8988T (cell line): ENCODE measurements at places on chromosomes 6 and 20.

- DNase-seq, result peak; percentile 22
These were observed 46.4 kb upstream of the FERMT1 start for GRCh38 chr20:6169251-6169650.

DNA sequence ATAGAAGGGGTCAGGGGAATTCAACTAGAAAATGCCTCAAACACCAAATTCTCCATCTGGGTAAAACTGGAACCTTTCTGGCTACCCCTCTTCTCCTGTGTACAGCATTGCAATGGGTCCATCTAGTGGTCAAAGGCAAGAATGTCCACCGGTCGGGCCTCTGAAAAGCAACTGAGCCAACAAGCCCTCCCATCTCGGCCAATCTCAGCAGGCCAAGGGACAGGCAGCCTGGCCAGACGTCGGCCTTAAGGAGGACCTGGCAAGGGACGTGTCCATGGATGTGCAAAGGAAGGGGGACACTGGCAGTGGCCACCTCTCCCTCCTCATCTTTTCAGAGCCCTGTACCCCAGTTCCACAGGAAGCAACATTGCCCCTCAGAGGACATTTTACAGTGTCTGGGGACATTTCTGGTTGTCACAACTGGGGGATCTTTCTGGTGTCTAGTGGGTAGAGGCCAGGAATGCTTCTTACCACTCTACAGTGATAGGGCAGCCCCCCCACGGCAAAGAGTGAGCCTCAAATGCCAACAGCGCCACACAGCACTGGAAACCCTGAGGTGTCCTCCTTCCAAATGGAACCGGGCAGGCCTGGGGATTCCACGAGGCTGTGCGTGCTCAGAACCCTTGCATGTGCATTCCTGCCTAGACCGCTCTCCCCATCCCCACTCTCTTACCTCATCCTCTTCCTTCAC, 99.8 kb upstream of the FOXA2 start:
- DNase-seq, result peak; percentile 36

- DNase-seq, result peak; percentile 93
These were observed 622 bp downstream of the SS18L1 start for GRCh38 chr20:62143957-62144825.

DNA sequence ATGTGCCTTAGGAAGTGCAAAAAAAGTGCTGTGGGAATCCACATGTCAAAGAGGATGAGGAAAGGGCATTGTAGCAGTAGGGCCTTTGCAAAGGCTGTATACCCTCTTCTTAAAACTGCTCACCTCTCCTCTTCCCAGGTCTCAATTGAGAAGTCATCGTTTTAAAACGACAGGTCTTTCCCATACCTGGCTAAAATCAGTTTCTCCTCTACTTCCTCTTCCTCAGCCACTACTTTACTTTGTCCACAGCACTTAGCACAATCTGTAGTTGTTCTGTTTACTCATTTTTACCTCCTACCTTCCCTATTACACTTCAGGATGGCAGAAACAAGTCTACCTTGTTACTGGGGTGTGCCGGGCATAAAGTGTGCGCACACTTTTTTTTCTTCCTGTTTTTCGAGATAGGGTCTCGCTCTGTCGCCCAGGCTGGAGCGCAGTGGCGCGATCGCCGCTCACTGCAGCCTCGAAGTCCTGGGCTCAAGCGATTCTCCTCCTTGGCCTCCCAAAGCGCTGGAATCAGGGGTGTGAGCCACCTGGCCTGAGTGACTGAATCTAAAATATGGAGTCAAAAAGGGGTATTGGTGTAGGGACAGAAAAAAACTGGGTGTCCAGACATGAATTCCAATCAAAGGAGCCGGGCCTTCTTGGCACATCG, 9.8 kb upstream of the ELOVL5 start:
- DNase-seq, result no peak

DNA sequence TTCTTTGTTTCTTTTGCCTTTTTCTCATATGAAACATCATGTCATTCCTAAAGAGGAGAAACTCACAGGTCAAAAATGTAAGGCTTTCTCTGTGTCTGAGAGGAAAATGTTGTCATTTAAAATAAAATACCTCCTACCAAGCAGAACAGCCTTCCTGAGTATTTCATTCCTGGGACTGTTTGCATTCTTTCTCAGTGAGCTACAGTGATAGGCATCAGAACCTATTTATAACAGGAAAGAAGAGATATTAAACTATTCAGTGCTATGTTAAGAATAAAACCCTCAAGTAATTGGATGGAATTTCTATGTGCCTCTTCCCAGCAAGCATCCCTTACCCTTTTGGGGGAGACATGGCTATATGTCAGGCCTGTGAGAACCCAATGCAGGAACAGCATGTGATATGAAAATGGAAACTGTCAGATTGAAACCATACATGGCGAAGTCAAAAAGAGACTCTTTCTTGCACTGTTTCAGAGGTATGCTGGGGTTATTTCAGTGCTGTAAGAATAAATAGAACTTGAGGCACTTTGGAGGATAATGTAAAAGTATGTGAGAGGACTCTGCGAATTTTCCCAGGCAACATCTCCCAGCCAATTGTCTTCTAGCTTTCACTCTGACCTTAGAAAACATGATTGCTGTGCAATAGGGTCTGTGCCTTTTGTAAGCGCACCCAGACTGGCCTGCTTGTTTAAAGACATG, 133.8 kb upstream of the CCN2 start:
- DNase-seq, result peak; percentile 20

GRCh38 chr6:49739423-49739822, 4.8 kb downstream of the CRISP3 start:
- DNase-seq, result no peak
